ENCODE measurements at places on chromosomes 12 and 14.

GRCh38 chr12:12327802-12328201 lies 22.2 kb downstream of the MANSC1 start:
- peak; percentile 77 for DNase-seq

DNA sequence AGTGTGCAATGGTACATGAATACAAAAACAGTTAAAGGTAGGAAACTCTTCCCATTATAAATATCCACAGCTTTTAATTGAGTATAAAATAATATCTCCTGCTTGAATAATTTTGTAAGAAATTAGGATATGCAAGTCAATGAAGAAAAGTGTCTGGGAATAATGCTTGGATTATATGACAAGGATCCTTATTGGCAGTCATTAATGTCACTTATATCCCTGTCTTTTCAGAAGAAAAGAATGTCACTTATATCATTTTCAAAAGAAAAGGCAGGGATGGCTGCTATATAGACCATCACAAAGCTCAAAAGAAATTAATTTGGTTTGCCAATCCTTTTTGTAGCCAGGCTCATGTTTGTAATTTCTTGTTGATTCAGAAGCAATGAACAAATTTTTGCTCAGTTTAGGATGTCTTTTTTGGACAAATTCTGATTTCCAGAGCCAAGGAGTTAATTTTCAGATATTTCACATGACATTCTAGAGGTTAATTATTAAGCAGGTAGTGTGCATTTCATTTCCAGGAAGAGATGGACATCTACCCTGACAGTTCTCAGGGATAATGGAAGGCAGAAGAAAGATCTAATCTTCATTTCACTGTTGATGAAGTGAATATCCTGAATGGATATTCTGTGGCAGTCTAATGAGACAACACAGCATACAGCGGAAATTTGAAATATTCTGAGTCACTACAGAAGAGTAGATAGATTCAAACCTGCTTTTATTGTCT lies 299.8 kb downstream of the RPS29 start:
- DNase-seq, result no peak

GRCh38 chr12:91250273-91250665 lies 67.7 kb upstream of the DCN start:
- no peak for DNase-seq

DNA sequence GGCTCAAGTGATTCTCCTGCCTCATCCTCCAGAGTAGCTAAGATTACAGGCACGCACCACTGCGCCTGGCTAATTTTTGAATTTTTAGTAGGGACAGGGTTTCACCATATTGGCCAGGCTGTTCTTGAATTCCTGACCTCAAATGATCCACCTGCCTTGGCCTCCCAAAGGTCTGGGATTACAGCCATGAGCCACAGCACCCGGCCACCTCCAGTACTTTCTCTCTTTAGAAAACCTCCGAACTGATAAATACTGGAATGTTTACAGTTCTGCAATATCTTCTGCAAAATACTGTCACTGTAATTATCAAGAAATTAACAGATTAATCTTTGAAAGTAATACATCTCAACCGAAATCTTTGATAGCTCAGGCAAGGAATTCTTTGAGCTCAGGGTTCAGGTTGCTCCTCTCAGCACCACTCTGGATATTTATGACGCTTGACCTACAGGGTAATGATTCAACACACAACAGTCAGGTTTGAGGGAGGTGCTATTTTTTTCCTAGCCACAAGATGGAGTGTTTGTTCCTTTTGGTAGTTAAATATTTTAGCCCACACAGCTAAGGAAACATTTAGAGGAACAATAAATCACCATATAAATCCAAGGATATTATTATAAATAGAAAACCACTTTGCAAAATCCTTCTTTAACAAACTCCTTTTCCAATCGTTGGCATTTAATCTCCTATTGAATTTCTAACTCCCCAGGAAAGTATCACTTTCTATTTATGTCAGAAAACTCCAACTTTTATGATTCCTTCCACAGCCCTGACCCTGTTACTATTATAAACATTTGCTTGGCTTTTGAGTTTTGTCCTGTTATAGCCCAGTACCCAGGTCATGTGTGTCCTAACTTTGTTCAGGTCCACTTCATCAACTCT lies 48.6 kb upstream of the GTF2A1 start:
- peak; percentile 83 for DNase-seq

- no peak for DNase-seq
Observed at GRCh38 chr12:30828686-30829085, 73.9 kb upstream of the CAPRIN2 start.

GRCh38 chr12:98369581-98369980 lies 145.8 kb upstream of the TMPO start:
- DNase-seq, result no peak
